ENCODE measurements at places on chromosomes 2 and 18.

- no peak for DNase-seq
Measured at GRCh38 chr2:162824304-162824703, 14.3 kb downstream of the KCNH7 start.

DNA sequence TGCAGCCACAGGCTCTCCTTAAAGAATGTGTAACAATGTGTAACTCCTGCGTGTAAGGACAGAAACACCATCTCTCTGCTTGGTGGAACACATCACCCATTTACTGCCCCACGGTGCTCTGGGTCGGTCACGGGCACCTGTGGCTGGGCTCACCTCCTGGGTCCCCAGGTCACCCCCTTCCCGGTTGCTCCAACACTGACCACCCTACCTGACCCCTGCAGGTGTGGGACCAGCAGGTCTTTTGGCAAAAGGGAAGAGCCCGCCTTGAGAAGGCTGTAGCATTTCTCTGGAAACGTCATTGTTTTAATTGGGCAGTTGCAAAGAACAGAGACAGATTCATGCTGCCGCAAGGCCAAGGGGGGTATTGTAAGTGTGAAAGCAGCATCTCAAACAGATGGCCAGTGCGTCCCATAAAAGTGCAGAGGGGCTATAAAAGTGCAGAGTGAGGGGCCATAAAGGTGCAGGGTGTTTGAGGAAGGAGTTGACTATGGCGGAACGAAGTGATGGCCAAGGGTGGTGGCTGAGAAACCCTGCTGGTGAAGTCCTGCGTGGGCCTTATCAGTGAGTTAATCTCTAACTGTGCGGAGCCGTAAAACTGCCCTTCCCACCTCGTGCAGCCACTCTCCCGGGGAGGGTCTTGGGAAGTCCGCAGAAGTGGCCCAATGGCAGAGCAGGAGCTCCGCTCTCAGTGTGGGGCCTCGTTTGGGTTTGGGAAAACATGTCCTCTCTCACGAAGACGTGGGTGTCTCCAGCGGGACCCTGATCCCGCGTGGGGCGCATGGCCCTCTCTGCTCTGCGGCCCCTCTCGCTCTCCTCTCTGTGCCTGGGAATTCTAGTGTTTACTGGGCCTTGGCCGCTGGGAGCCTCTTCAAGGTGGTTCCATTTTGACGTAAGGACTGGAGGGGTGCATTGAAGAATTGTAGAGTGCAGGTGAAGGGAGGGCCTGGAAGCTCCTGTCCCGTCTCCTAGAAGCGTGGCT, 13.7 kb upstream of the NEU4 start:
- no peak for DNase-seq

GRCh38 chr2:173681881-173682650, 283.1 kb downstream of the SP3 start:
- DNase-seq, result no peak

DNA sequence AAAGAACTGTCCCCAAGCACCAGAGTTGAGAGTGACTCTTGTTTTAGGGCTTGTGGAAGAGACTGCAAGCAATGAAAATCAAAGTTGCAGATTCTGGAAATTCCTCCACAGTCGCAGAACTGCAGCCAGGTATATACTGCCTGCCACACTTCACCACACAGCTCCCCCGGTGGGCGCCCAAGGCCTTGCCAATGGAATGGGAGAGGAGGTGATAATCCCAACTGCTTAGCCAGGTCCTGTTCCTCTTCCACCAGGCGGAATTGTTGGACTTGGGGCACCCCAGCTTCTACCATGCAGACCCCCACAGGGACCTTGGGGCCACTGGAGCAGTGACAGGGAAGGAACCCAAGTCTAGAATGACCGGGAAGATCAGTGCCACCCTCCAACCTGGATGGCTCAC, 4.8 kb upstream of the PDIA6 start:
- DNase-seq, result no peak

GRCh38 chr2:45678791-45679348, 27.4 kb downstream of the PRKCE start:
- DNase-seq, result no peak

DNA sequence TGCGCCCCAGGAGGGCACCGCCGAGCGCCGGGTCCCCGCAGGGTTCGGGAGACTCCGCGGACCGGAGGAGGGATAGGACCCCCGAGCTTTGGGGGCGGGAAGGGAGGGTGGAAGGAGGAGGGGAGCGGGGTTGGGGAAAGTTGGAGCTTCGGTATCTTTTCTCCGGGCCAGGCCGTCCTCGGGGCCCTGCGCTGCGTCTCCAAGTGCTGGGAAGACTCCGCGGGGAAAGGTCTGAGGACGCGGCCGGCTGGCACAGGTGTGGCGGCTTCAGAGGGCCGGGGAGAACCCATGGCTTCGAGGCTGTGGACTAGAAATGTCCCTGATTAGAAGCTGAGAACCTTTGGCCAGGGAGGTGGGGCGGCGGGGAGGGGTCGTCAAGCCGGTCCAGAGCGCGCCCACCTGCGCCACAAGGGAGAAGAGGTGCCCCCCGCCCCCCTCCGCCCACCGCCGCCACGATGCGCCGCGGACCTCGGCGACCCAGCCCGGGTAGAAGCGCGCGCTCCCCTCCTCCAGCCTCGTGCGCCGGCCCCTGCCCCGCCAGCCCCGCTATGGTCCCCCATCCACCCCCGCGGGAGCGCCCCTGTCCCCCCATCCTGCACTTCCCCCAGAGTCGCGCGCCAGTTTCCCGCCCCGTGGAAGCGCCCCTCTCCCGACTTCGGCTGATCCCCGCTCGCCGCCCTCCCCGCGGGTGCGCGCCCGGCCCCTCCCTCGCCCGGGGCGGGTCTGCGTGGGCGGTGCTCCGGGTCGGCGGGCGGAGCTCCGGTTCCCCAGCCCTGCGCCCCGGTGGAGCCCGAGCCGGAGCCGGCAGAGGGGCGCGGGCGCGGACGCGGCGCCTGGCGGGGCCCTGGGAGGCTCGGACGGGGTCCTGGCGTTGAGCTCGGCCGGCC, at the start of gene SNTG2:
TSS of gene SNTG2 (plus strand) at position 770 of the 887 bp plus-strand sequence. CDS start 148 bp downstream, outside the sequence.
- peak; percentile 69 for DNase-seq

DNA sequence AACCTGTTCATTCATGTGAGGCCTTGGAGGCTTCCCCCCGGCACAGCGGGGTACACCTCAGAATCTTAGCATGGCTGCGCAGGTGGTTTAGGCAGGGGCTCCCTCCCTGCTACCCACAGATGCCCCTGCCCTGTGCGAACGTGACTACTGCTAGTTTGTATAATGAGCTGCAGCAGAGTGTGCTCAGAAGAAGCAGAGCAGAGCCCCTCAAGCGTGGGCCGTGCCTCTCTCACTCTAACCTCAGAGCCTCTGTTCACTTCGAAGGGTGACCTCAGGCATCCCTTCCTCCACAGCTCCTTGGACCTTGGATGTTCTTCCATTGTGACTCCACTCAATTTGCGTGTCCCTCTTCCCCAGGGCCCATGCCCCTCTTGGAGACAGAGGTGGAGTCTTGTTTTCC, 161.6 kb downstream of the CTIF start:
- DNase-seq, result no peak

- no peak for DNase-seq
Measured at GRCh38 chr2:161976295-161976694, 97.7 kb downstream of the DPP4 start.

- no peak for DNase-seq
Measured at GRCh38 chr2:48510329-48510728, 19.6 kb upstream of the STON1 start.

DNA sequence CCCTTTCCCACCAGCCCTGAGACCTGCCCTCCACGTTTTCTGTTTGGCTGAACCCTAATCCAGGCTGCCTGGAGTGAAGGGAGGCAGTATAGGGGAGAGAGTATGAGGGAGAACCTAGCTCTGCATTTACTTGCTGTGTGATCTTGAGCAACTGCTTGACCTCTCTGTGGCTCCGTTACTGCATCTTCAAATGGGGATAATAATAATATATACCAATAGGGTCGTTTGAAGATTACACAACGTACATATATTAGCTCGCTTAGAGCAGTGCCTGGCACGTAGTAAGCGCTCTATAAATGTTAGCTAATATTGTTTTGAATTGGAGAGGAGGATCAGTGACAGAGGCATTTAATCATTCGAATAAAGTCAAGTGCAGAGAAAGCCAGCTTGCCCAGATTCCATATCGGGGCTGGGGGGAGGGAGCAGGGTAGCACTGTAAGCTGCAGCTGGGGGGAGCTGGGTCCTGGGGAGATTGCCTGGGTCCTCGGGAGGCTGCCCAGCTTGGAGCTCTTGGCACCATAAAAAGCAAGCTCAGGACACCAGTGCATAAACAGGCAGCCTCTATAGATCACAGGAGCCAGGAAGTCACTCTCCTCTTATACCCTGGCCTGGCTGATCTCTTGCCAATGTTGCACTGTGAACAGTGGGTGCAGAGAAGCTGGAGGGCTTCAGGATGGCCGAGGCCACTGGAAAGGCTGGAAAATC, 19.1 kb downstream of the KCNK3 start:
- no peak for DNase-seq

Measured in right cardiac atrium (tissue), 5 donors.